Astrocyte of the spinal cord (primary cell): ENCODE measurements at places on chromosomes 11 and 22.

- DNase-seq, result peak; percentile 7
Measured at GRCh38 chr22:50670513-50670912, 2.1 kb upstream of the SHANK3 start.

- no peak for DNase-seq
Measured at GRCh38 chr11:2267306-2267850, 3.0 kb downstream of the ASCL2 start.

- no peak for DNase-seq
Measured at GRCh38 chr11:15200696-15201095, 86.0 kb downstream of the INSC start.

GRCh38 chr22:49934160-49934890, 15.9 kb downstream of the CRELD2 start:
- DNase-seq, result peak; percentile 29

DNA sequence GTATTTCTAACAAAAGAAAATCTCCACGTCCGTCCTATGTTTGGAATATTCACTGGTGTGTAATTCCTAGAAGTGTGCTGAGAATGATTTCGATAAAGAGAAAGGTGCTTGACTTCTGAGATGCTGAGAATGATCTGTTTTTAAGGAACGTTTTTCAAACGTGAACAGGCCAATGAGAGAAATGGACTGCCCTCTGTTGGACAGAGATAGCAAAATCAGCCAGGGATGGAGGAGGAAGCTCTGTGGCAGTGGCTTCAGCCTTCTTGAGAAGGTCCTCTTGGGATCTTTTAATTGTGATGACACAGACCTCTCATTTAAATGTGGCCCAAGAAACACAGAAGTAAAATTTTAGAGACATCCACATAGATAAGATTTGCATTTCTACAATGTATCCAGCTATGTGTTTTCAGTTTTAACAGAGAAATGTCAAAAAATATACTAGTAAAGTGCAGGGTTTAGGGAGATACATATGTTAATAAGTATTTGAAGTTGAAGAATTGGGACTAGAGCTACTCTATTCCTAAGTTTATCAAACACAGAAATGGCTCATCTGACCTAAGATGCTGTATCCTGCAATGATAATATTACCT, 84.0 kb upstream of the RCN1 start:
- peak; percentile 59 for DNase-seq

DNA sequence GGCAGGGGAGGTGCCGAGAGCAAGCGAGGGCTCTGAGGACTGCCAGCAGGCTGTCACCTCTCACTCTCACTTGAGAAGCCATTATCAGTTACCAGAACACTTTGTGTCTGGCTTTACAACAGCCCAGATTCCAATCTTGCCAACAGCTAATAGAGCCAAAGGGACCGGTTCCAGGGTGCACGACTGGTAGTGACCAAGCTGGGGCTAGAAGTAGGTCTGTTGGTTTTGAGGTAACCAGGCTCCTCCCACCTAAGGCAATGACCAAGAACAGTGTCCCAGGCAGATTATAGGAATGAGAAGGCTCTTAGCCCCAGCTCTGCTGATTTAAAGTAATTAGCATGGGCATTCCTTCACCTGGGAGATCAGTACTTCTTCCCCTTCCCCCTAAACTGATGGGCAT, 7.2 kb upstream of the IL10RA start:
- DNase-seq, result no peak

DNA sequence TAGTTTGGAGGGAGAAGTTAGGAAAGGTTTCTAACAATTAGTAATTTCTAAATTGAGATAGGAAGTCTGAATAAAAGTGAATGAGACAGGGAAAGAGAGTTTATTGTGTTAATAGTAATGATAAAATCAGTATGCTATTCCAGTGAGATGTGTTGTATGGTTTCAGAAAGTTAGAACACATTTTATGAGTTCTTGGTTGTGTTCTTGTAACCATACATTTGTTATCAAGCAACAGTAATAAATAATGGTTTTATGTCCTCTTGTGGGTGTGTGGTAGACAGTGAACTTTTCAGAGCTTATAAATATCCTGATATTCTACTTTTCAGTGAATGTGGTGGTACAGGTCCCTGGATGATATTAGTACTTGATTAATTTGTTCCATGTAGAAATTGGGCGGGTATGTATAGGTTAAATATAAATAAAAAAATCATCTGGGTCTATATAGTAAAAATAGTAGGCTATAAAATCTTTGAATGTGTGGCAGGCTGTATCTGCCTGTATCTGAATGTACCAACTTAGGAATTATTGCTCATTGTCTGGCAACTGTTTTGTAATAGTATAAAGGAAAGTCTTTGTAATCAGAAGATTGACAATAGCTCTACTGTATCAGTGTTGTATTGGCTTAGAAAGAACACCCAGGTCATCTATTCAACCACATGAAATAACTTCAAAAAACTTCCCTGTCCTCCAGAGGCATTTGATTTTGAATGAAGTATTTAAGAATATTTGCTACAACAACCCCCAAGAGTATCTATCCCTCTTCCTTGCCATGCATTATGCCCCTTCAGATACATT, 54.8 kb downstream of the UVRAG start:
- no peak for DNase-seq

- no peak for DNase-seq
Measured at GRCh38 chr11:78110830-78111229, 28.6 kb downstream of the ALG8 start.

DNA sequence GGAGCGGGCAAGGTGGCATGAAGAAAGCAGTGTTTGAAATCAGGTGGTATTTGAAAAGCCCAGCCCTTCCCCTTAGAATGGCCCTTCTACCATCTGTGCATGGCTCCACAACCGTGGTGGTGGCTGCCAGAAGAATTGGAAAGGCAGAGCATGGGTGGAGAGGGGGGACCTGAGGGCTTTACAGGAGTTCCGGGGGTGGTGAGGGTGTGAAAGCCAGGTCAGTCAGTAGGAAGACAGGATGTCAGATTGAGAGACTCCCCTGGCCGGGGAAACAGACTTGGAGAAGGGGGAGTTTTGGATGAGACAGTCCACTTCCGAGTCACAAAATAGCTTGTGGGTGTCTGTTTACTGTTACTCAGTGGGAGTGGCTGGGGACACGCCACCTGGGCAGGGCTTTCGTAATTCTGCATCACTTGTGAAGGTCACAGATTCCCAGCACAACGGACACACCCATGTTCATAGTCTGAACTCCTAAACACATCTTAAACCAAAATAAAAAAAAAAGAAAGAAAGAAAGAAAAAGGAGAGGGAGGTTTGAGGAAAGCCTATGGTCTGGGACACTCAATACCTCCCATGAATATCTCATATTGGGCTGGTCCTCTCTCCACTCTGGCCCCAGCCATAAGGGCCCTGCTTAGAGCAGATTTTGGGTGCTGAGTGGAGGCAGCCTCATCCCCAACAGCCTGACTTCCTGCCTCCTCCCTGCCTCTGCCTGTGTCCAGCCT, 24.4 kb upstream of the SMIM35 start:
- DNase-seq, result no peak

GRCh38 chr11:132471466-132471865, 1060.8 kb downstream of the OPCML start:
- DNase-seq, result no peak

GRCh38 chr11:114073007-114073827, 13.7 kb downstream of the ZBTB16 start:
- DNase-seq, result no peak

DNA sequence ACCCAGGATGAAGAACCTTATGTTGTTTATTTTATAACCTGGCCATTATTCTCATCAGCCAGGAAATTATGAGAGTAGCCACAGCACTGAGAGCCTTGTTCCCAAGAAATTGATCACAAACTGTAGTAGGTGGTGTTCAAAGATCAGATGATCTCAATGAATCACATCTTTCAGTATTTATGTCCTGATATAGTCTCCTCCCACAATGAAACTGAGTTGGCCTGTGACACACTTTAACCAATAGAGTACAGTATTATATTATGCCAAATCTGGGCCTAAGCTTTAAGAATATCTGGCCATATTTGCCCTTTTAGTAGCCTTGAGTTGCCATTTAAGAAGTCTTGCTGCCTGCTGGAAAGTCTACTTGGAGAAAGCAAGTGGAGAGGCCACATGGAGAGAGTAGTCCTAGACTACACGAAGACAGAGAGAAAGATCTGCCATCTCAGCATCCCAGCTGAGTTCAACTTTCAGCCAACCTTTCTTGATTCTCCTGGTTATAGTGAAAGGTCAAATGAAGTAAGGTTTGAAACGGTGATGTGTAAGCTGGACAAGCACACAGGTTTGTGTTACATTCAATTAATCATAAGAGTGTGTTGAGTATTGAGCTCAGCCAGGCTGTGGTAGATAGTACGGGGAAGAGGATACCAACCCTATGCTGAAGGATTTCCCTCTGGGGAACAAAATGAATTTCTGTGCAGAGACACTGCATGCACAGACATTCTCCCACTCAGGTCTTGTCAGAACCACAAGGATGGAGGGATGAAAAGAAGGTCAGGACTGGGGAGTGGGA, 561.8 kb downstream of the SOX6 start:
- DNase-seq, result no peak

GRCh38 chr11:13391217-13391616, 71.8 kb downstream of the BTBD10 start:
- DNase-seq, result no peak

GRCh38 chr22:23216461-23217170, 36.3 kb downstream of the BCR start:
- DNase-seq, result no peak

DNA sequence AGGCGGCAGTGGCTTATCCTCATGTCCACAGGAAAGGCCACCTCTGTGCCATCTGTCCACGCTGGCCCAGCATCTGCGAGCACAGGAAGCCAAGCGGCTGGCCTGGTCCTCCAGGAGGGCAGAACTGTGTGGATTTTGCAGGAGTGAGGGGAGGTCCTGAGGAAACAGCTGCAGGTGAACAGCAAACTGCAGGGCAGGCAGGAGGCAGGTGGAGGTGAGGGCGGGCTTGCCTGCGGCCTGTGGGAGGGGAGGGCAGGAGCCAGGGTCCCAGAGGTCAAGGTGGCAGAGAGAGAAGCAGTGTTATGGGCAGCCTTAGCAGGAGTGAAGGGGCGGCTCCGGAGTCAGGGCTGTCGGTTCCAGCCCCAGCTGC, 369.7 kb downstream of the SHANK2 start:
- no peak for DNase-seq

DNA sequence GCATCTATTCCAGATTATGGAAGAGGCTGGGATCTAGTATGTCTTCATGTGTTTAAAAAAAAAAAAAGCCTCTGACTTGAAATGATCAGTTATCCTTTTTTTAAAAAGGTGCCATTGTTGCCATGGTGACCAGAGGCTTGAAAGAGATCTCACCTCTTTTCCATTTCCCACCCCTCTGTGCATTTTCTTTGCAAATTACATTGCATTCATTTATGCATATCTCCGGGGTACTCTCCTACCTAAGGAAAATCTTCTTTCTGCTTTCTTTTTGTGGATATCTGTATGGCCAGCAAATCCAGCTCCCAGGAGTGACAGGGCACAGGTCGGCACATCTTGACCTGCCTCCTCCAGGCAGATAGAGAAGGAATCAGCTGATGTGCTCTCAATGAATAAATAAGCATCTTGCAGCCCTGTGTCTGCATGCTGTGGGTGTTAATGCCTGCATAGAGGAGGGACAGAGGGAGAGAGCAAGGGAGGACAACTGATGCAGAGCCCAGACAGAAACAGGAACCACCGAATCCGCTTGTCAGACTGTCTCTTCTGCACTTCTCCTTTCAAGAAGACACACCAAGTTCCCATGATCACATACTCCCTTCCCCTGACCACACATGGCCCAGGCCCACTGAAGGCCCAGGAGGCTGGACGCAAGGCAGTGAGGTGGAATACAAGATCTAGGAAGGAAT, 50.9 kb downstream of the CWC15 start:
- DNase-seq, result no peak

DNA sequence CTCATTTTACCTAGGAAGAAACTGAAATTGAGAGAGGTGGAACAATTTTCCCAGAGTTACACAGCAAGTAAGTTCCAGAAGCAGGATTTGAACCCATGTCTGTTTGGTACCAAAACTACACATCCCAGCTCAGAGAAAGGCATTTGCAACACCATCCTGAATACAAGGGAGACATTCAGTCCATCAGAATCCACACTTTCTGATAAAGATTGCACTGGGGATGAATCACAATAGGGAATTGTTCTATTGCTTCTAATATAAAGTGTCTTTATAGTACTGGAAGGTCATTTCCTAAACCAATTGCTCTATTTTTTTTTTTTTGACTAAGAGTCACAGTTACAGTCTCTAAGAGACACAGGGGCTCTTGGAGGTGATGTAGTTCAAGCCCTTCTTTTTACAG, 208.1 kb upstream of the CADM1 start:
- no peak for DNase-seq

DNA sequence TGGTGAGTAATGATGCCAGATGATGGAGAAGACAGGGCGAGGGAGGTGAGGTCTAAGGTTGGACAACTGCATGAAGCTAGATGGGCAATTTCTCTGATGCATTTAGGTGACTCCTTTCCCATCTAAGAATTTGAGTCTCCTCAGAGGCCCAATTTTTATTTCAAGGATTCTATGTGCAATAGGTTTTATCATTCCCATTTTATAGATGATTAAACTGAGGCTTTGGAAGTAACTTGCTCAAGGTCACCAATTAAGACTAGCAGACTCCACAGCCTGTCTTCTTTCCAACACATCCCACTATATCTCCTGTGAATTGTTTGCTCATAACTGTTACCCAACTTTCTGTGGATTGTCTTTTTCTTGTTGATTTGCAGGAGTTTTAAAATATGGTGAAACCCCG, 28.5 kb downstream of the DSCAML1 start:
- DNase-seq, result no peak

- DNase-seq, result no peak
Measured at GRCh38 chr11:79663017-79663416, 222.2 kb upstream of the TENM4 start.

DNA sequence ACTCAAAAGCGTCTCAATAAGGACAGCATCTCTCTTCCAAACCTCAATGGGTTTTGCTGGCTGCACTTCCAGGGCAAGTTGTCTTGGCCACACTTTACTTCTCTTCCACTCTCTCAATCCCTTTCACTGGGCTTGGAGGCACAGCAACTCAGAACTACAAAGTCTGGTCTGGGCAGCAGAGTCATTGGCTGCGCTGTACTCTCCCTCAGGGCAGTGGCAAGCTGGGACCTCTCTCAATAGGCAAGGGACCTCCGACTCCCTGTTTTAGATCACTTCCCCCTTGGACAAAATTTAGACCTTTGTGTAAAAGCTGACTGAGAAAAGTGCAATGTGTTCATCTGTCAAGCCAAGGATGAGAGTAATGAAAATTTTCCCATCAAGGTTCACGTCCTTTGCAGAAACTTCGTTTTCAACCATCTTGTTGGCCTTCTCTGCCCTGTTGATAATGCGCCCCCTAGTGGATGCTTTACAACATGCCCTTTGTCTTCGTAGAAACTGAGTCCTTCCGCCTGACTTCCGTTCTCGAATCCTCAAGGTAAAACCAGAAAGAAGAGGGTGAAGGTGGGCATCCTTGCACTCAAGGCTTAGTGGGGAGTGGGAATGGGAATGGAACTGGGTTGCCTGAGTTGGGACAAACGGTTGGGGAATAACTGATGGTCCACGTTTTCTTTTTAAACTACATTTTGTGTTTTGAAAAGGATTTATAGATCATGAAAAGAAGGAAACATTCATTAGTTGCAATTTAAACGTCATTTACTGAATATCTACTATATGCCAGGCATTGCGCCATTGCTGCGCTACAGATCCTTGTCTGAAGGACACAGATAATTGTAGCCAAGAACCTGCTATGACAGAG, 99.1 kb downstream of the CD44 start:
- peak; percentile 45 for DNase-seq

GRCh38 chr11:60977224-60977623, 5.7 kb downstream of the CD6 start:
- no peak for DNase-seq
